Thyroid gland (tissue), 4 donors: ENCODE measurements at places on chromosomes 3 and 15. TPM values are rescaled to one million over a fixed set of nuclear protein-coding genes. Genes with fewer than 3 reads are reported as not detected.
A peak's percentile ranks its signal among the peaks of the same experiment; 100 is the strongest.

Gene STIMATE
- total RNA-seq: 15.0 TPM

Gene TAGLN3
- 2.6 TPM for total RNA-seq

GRCh38 chr3:161474741-161475140, 21.9 kb upstream of the OTOL1 start:
- DNase-seq: no peak

- DNase-seq: peak; percentile 2
These were observed 310.4 kb downstream of the ERC2 start for GRCh38 chr3:56157693-56158362.

Gene TTC23
- 34.6 TPM for total RNA-seq

DNA sequence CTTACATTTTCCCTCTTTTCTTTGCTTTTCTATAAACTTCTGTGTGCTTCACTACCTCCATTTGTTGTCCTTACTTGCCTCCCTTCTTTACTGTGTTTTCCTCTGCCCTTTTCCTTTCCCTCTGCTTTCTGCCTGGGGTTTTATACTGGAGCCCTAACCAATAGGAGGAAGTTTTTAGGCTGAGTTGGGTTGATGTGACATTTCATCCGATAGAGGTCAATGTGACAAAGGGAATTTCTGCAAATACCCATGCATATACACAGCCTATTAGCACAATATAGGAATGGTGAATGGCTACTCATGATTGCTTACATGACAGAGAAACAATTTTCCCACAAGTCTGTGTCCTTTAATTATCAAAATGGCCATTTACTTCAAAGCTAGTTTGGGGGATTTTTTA, 153.0 kb upstream of the ARPP21 start:
- no peak for DNase-seq

Gene ROPN1B
- 2.4 TPM for total RNA-seq

GRCh38 chr3:96831175-96831574, 16.8 kb downstream of the EPHA6 start:
- DNase-seq: no peak

DNA sequence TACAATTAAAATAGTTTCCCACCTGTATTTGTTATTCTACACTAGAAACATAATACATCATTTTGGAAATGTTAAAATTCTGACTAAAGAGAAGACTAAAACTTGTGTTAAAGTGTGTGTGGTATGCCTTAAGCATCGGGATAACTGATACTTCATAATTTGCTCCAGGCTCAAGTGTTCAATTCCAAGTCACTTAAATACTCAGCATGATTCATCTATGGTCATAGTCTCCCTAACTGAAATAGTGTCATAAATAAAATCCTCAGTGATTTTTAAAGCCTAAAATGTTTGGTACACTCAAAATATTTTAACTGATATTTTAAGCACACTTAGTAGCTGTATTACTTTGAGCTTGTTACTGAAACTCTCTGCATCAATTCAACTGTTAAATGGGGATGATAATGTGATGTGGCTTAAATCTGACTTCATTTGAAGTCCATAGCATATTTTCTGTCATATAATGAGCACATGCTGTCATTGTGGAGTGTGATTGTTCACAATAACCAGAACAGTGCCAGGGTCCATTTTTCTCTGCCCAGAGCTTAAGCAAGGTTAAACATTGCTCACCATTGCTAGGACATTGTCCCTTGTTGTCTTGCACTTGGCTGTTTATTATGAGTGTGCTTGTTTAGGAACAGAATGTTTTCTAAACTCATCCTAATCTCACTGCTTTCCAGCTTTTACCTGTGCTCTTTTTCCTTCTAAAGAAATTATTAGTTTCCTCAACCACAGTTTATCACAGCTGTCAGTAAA, 122.2 kb downstream of the KLHL25 start:
- no peak for DNase-seq

Gene CPN2
- not detected for total RNA-seq

- DNase-seq: no peak
These were observed 289.5 kb downstream of the GABRG3 start for GRCh38 chr15:27260523-27260922.

DNA sequence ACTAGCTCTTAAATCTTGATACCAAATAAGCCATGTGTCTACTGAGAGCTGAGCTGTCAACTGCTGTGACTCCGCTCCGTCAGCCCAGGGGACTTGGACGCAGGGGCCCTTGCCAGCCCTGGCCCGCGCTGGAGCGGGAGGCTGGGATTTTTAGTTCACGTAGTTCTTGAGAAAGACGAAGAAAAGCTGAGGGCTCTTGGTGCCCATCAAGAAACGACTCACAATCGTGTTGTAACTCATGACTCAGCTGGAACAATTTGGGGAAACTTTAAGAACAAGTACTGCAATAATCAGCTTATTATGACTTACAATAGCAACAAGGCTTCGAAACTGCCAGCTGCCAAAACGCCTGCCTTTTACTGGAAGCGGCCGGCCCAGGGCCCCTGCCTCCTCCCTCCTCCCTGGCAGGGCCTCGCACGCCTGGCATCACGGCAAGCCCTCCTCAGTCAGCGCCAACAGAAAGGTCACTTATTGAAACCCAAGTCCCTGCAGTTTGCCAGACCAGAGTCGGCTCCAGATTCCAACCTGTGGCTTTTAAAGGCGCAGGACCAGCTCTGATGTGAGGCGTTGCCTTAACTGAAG, 60.3 kb downstream of the RGMA start:
- DNase-seq: peak; percentile 94

DNA sequence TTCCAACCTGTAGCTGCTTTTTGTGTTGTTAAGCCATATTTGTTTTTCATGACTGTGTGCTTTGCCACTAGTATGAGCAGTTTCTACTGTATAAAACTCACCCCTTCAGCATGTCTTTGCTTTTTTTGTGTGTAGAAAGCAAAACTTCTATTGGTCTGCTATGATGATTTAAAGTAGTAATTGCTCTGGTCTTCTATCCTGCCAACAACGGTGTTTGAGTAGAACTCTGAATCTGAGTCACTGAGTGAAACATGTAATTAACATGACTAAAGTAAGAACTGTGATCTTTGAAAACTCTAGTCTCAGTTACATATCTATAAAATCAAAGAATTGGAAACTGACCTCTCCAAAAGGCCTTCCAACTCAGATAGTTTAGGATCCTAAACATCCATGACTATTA, 133.6 kb downstream of the TPRG1 start:
- no peak for DNase-seq

DNA sequence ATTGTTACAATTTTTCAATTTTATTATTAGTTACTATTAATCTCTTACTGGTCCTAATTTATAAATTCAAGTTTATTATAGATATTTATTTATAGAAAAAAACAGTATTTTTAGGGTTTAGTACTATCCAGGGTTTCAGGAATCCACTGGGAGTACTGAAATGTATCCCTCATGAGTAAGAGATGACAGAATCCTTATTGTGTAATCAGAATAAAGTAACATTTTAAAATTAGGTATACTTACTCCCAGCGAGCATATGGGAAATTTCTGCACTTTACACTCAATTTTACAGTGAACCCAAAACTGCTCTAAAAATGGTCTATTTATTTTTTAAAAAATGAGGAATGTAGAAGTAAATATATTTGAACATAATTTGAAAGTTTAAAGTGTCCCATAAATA, 202.7 kb downstream of the CGGBP1 start:
- no peak for DNase-seq

Gene SKOR1
- total RNA-seq: 0.49 TPM

DNA sequence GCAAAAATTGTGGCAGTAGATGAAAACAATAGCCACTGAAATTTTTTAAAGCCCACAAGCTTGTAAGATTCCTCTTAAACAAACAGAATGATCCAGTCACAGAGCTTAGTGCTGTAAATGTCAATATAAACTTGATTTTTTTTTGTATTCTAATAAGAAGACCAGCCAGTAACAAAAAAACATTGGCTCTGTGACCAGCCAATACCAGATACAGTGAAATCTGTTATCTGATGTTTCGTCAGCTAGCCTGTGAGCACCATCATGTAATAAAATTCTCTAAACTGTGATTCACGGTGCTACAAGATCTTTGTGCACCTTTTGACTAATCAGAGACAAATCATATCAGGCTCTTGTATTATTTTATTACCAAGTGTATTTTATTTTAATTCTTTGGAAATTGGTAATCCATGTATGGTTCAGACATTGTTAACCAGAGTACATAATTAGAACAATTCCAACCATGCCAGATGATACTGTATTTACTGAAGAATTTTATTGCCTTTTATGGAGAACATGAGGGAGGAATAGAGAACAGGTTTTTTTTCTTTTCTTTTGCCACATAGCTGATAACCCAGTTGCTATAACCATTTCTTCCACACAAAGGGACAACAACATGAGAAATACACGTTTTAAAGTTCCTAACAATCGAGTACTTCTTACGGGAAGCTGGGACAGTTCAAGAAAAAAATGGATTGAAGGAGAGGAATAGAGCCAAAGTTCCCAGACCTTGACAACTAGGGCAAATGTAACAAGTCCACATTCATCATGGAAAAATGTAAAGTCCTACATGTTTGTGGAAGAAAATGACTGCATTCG, 71.9 kb downstream of the FILIP1L start:
- no peak for DNase-seq

Gene ANKDD1A
- total RNA-seq: 6.9 TPM

DNA sequence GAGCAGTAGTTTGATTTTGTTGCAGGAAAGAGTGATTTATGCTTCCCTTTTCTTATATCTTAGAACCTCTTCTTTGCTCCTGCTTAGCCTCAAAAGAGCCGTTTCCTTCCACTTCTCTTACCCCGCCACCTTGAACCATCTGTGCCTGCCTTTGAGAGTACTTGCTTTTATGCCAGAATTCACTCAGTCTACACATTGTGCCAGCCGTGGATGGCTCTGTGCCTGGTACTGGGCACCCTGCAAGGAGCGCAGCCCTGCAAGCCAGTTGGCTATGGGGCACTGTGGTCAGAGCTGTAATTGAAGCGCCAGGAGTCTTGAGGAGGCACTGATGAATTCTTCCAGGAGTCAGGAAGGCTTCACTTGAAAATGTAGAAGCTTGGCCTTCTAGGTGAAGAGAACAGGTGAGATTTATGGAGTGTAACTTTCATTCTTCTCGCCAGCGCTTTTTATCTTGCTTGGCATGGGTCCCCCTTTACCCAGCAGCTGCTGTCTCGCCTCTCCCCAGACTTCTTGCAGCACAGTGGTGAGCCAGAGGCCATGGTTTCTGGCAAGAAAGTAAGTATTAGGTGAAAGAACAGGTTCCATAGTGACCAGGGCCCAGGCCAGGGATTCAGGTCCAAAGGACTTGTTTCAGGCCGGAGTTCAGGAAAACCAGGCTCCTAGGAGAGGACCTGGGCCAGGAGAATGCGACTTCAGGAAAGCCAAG, 4.9 kb downstream of the TMED3 start:
- peak; percentile 62 for DNase-seq

Gene C2CD4A
- total RNA-seq: 0.25 TPM

Gene CELF6
- total RNA-seq: 4.9 TPM

DNA sequence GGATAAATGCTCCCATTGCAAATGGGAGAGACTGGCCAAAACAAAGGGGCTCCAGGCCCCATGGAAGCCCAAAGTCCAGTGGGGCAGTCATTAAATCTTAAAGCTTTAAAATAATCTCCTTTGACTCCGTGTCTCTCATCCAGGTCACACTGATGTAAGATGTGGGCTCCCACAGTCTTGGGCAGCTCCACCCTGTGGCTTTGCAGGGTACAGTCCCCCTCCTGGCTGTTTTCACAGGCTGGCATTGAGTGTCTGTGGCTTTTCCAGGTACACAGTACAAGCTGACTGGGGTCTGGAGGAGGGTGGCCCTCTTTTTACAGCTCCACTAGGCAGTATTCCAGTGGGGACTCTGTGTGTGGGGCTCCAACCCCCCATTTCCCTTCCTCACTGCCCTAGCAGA, 45.9 kb downstream of the NIPA2 start:
- DNase-seq: peak; percentile 38

GRCh38 chr15:36722555-36722954, 143.1 kb downstream of the CDIN1 start:
- no peak for DNase-seq

DNA sequence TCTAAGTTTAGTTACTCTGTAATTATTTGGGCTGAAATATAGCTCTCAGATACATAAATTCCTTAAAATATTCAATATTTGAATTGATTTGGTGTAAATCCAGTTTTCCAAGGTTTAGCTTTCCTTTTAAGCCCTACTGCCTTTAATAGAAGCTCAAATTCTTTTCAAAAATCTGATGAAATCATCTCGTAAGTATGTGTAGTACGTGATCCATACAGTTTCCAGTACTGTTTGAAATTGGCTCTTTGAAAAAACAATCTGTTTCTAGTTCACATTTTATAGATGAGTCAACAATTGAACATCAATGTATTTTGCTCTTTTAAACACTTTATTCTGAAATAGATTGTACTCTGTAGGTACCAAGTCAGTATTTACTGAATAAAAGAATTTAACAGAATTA, 84.2 kb downstream of the LRRC49 start:
- no peak for DNase-seq

Gene NEK10
- total RNA-seq: 2.3 TPM
